ENCODE measurements at places on chromosomes 3 and 15. TPM values are rescaled to one million over a fixed set of nuclear protein-coding genes. Genes with fewer than 3 reads are reported as not detected.

NOX5 gene
- not detected for total RNA-seq

DNA sequence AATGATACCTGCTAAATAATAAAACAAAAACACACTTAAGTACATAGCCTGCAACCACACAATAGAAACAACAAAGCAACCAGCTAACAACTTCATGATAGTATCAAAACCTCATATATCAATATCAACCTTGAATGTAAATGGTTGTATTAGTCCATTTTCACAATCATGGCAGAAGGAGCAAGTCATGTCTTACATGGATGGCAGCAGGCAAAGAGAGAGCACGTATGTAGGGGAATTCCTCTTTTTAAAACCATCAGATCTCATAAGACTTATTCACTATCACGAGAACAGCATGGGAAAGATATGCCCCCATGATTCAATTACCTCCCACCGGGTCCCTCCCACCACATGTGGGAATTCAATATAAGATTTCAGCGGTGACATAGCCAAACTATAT lies 44.5 kb upstream of the PTX3 start:
- H3K4me1 ChIP-seq = no peaks in the 10 kb centered on the region
- no peak for DNase-seq
- H3K36me3 ChIP-seq = no peaks in the 10 kb centered on the region
- no peak overlapping the region for H3K27ac ChIP-seq

DNA sequence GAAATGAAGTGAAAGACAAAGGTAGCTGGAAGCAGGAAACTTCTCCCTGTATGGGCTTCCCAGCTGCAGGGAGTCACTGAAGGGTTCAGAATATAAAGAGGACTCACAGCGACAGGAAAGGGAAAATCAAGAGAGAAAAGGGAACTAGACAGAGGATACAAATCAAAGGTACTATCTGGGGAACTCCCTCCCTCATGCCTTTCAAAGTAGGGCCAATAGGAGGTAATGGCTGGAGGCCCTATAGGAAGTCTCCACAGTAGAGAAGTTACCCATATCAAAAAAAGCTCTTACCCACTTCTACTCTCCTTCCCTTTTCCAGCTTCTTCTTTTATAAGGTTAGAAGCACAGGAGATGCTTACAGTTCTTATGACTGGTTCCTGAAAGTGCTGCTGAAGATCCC lies 43.5 kb downstream of the FMN1 start:
- DNase-seq = no peak
- H3K27ac ChIP-seq = no peak overlapping the region
- peaks cover 8% of the 10 kb centered on the region for H3K4me1 ChIP-seq
- H3K27me3 ChIP-seq = peaks cover 2% of the 10 kb centered on the region
- no peaks in the 10 kb centered on the region for H3K36me3 ChIP-seq
- no peak overlapping the region for H3K4me3 ChIP-seq

GRCh38 chr3:187212705-187213104 lies 15.4 kb downstream of the RTP1 start:
- H3K36me3 ChIP-seq = no peaks in the 10 kb centered on the region
- H3K4me3 ChIP-seq = no peak overlapping the region
- no peaks in the 10 kb centered on the region for H3K4me1 ChIP-seq
- H3K27me3 ChIP-seq = peaks cover 6% of the 10 kb centered on the region

GRCh38 chr3:112362221-112362620 lies 29.3 kb downstream of the CD200 start:
- H3K4me1 ChIP-seq = peaks cover 41% of the 10 kb centered on the region
- H3K4me3 ChIP-seq = no peak overlapping the region
- DNase-seq = no peak
- no peak overlapping the region for H3K27ac ChIP-seq
- H3K36me3 ChIP-seq = peaks cover 33% of the 10 kb centered on the region
- H3K27me3 ChIP-seq = no peaks in the 10 kb centered on the region

GRCh38 chr15:74171965-74172541 lies 1.5 kb upstream of the ISLR start:
- no peak for DNase-seq
- H3K36me3 ChIP-seq = no peaks in the 10 kb centered on the region
- H3K27me3 ChIP-seq = no peaks in the 10 kb centered on the region
- H3K27ac ChIP-seq = no peak overlapping the region
- H3K4me1 ChIP-seq = no peaks in the 10 kb centered on the region
